Stimulated activated CD8-positive, alpha-beta memory T cell treated with anti-CD3 and anti-CD28 coated beads, Interleukin-4, amount 100 ng/mL, for 1 hour (primary cell): ENCODE measurements at places on chromosomes 12 and 14.

DNA sequence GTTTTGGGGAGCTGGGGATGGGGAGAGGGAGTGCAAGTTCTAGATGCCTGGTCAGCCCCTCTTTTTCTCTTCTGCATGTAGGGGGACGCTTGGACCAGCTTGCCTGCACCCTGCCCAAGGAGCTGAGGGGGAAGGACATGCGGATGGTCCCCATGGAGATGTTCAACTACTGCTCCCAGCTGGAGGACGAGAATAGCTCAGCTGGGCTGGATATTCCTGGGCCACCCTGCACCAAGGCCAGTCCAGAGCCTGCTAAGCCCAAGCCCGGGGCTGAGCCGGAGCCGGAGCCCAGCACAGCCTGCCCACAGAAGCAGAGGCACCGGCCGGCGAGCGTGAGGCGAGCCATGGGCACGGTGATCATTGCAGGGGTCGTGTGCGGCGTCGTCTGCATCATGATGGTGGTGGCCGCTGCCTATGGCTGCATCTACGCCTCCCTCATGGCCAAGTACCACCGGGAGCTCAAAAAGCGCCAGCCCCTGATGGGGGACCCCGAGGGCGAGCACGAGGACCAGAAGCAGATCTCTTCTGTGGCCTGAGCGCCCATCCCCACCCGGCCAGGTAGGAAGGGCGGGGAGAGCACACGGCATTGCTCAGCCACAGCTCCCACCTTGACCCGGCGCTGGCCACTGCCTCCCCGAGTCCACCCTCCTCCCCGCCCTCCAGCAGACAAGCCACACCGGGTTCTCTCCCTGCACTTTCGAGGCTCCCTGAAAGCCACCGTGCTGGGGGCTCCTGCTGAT lies 14.0 kb downstream of the LRTM2 start:
- no peak for DNase-seq

DNA sequence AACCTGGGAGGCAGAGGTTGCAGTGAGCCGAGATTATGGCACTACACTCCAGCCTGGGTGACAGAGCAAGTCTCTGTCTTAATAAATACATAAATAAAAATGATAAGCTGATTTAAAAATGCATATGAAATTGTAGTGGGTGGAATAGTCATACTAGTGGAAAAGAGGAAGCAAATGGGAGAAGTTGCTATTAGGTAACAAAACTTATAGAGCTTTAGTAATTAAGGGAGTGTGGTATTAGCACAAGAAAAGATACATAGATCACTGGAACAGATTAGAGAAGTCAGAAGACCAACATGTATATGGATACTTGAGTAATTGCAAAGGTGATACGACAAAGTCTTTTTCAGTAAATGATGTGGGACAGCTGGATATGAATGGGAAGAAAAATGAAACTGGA lies 26.5 kb downstream of the TECPR2 start:
- DNase-seq, result no peak

DNA sequence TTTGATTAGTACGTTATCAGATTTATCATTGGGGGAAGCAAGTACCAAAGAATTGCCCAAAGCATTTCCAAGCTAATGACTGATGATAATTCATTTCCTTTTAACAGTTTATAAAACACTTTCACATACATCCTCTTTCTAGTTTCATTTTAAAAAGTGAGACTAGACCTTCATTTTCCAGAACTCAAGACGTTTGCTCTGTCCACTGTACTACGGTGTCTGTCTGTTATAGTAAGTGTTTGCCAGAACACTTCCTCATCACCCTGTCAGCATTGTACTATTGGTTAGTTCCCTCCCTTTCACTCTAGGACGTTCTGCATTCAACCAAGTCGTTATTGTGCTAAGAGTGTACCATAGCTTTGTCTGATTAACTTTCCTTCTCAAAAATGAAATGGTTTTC lies 81.7 kb upstream of the TMEM263 start:
- no peak for DNase-seq

DNA sequence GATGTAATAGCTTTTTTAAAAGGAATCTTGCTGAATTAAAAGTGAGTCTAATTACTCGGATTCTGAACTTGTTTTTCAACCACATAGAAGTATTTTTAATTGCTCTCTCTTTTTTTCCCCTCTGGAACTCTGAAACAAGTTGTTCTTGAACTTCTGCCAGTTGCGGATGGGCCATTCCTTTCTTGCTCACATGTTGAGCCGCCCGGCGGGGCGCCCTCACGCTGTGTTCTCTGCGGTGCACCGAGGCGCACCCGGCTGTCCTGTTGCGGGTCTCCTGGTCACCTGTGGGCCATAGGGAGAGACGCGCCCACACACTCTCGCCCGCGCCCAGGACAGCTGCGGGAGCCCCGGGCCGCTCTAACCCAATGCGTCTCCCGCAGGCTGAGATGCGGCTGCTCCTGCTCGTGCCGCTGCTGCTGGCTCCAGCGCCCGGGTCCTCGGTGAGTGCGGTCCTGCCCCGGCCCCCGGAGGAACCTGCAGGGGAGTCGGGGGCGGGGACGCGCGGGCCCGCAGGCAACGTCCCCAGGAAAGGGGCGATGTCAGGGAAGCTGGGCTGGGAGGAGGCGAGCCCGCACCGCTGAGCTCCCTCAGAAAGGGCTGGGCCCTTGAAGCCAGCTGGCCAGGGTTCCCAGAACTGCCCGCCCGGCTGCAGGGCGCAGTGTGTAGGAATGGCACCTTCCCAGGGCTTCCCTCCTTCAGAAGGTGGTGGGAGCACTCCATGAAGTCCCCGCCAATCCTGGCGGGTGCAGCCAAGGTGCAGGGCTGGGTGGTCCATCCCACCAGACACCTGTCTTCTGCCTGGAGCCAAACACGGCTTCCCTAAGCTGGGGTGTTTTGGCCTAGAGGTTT lies 2.3 kb downstream of the PAPLN start:
- no peak for DNase-seq

DNA sequence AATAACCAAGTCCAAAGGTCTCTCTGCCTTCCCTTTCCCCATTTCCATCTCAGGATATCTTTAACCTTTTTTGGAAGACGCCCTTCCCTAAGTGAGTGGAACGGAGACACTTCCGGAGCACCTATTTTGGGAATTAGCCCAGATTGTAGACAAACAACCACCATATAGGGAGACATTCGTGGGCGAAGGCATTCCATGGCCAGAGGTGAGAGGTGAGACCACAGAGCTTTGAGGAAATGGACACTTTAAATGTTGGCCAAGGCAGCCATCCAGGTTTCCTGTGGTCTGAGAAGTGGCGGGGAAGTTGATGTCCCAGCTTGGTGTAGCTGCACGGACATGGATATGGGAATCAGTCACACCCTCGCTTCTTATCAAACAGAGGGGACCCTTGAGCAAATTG lies 69.4 kb upstream of the BDKRB2 start:
- DNase-seq, result no peak

DNA sequence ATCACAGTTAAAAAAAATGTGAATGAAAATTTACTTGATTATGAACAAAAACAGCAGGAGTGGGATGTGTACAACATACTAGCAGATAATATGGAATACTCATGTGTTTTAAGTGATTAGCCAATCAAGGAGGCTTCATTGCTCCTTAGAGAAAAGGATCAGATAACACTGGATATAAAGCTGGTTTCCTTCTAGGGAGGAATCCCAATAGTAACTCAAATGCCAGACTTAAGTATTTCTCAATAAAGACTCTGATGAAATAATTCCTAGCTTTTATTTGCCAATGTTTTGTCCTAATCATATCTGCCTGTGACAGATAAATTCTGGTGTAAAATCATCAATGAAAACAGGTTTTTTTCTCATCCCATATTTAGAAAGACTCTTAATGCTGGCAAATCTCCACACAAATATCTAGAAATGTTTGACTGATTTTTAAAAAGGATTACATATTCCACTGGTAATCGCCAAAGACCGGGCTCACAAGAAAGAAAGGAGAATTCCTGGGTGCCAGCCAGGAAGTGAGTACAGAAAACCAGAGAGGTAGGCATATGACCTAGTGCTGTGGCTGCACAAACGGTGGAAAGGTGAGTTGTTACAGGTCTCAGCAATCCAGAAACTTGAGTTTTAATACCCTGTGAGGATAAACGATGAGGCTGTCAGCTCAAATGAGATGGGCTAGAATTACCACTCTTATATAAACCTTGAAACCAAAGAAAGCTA lies 108.6 kb upstream of the TTC7B start:
- DNase-seq, result no peak

GRCh38 chr12:54926246-54926645 lies 58.3 kb downstream of the TESPA1 start:
- no peak for DNase-seq

GRCh38 chr12:6614513-6615172 lies 7.5 kb upstream of the CHD4 start:
- DNase-seq, result no peak

DNA sequence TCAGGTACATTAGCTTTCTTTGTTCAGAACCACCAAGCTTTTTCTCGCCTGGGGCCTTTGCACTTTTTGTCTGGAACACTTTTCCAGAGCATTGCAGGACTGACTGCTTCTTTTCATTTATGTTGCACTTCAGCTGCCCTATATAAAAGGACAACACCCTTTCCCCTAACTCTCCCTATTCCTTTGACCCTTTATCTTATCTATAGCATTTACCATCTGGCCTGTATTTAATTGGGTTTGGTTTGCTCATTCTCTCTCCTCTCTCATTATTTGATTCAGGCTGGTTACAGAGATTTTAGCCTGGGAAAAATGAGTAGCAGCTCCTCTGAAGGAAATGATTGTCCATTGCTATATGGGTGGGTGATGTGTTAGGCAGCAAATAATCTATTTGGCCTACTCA lies 165.4 kb downstream of the KICS2 start:
- DNase-seq, result no peak

- no peak for DNase-seq
These were observed 70.0 kb downstream of the FLRT2 start for GRCh38 chr14:85599939-85600338.

DNA sequence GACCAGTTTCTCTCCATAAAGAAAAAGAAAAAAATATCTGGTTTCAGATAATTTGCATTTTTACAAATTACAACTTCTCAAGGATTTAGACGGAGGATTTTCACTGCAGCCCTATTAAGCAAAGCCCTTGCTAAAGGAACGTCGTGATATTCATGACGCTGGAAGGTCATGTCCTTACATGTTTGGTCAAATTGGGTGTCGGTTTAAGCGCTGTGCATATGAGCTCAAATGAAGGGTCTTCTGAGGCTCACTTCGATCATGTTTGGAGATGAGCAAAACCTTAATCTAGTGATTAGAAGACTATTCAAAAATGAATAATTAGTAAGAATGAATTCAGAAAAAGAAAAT lies 67.3 kb upstream of the USP15 start:
- no peak for DNase-seq

DNA sequence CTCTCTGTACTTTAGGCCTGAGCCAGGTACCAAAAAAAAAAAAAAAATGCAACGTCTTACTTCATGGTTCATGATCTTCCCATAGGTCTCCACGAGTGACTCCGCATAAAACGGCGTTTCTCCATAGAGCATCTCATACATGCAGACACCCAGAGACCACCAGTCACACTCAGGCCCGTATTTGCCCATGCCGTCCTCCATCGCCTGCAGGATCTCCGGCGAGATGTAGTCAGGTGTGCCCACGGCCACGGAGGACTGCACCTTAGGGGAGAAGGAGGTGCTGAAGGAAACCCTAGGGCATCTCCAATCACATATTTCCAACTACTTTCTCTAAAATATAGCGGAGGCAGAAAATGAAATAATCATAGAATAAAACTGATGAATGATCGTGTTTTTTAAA lies 61.0 kb downstream of the AMN start:
- no peak for DNase-seq

GRCh38 chr14:94345344-94346064 lies 22.4 kb upstream of the SERPINA6 start:
- DNase-seq, result no peak

DNA sequence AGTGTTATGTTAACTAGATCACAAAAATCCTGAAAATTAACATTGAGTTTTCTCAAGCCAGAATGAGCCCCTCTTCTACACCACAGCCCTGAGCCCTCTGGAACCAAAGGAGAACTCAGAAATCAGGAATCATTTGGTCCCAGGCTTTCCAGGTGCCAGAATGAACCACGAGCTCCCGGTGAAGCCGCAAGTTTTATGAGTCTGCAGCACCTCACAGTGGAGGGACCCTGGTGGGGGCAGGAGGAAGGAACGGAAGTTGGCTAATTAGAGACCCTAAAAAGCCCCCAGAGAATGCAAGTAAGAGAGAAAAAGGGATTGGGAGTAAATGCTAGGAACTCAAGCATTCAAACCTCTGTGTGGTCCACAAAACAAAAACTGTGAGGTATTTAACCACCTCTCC lies 52.9 kb upstream of the BCL2L14 start:
- no peak for DNase-seq

DNA sequence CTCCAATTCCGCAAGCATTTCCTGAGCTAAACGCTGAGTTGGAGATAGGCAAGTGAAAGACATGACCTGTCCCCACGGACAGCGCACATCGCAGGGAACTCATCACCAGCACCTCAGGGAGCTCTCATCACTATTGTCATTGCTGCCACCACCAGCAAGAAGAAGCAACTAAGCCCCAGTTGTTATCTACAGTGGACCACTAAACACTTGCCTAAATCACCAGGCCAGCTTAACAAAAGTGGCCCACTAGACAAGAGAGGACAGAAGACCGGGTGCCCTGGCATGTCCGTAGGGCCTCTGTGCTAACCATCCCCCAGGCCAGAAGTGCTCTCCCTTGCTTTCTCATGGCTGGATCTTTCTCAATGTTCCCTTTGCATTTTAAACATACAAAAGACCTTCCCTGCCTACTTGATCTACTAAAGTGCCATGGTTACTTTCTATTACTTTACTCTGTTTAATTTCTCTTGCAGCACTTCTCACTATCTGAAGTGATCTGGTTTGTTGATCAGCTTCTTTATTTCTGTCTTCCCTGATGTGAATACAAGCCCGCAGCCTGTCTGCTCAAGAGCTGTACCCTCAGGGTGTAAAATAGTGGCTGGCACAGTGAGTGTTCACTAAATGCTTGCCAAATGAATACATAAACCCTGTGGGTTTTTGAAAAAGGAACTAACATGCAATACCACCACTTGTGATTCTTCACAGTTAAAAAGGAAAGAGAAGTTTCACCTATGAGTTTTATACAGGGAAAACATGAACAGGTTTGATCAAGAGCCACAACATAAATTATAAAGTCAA lies 60.9 kb upstream of the RFLNA start:
- no peak for DNase-seq

DNA sequence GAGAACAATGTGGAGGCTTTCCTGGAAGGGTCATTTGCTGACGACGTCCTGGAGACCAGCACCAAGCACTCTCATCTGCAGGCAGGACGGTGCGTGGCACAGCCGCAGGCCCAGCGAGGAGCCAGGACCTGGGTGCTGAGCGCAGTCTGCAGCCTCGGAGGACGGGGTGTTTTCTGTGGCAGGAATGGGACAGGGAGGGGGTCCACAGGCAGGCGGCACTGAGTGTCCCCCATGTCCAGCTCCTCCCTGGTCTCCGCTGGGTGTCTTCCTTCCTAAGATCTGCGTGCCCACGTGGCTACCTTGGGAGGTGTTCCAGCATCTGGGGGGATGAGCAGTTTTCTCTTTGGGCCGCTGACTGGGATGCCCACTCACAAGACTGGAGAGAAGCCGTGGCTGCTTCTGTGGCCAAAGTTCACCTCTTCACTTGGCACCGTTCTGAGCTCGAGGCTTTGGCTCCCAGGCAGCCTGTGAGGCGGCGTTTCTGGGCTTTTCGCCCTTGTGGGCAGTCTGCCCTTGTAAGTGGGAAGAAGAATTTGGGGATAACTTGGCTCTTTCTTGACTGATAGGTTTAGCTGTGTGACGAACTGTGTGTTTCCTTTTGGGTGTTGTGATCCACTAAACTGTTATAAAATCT lies 72.2 kb downstream of the NOC4L start:
- DNase-seq, result no peak
